Thyroid gland (tissue), 4 donors: ENCODE measurements at places on chromosomes 7 and 10. TPM values are rescaled to one million over a fixed set of nuclear protein-coding genes. Genes with fewer than 3 reads are reported as not detected.

ADAM22 gene
- total RNA-seq = 25.0 TPM

SPDYE6 gene
- not detected for total RNA-seq

GRCh38 chr7:26311798-26312197 lies 20.1 kb downstream of the SNX10 start:
- H3K36me3 ChIP-seq = no peaks in the 10 kb centered on the region
- H3K4me3 ChIP-seq = no peak overlapping the region
- no peaks in the 10 kb centered on the region for H3K27me3 ChIP-seq

TDRD1 gene
- total RNA-seq = not detected

NCF1 gene
- 1.1 TPM for total RNA-seq

GRCh38 chr7:102291916-102292267 lies 5.2 kb downstream of the SH2B2 start:
- no peaks in the 10 kb centered on the region for H3K27me3 ChIP-seq
- H3K36me3 ChIP-seq = no peaks in the 10 kb centered on the region
- peaks cover 14% of the 10 kb centered on the region for H3K4me1 ChIP-seq
- no peak overlapping the region for H3K27ac ChIP-seq
- DNase-seq = no peak
